ENCODE measurements at places on chromosomes 12 and 14.

GRCh38 chr14:101965770-101966722, 1.7 kb downstream of the DYNC1H1 start:
- no peak for DNase-seq

GRCh38 chr12:111842556-111843396, 748 bp downstream of the MAPKAPK5 start:
- DNase-seq, result peak; percentile 21

GRCh38 chr14:69321601-69322330, 61.8 kb downstream of the GALNT16 start:
- no peak for DNase-seq

GRCh38 chr12:128852885-128853599, at the start of gene GLT1D1:
TSS of gene GLT1D1 (plus strand) at chr12:128853478. CDS start at chr12:128853582, 104 bp downstream.
- peak; percentile 18 for DNase-seq

GRCh38 chr12:119207063-119207560, 28.4 kb downstream of the HSPB8 start:
- no peak for DNase-seq

DNA sequence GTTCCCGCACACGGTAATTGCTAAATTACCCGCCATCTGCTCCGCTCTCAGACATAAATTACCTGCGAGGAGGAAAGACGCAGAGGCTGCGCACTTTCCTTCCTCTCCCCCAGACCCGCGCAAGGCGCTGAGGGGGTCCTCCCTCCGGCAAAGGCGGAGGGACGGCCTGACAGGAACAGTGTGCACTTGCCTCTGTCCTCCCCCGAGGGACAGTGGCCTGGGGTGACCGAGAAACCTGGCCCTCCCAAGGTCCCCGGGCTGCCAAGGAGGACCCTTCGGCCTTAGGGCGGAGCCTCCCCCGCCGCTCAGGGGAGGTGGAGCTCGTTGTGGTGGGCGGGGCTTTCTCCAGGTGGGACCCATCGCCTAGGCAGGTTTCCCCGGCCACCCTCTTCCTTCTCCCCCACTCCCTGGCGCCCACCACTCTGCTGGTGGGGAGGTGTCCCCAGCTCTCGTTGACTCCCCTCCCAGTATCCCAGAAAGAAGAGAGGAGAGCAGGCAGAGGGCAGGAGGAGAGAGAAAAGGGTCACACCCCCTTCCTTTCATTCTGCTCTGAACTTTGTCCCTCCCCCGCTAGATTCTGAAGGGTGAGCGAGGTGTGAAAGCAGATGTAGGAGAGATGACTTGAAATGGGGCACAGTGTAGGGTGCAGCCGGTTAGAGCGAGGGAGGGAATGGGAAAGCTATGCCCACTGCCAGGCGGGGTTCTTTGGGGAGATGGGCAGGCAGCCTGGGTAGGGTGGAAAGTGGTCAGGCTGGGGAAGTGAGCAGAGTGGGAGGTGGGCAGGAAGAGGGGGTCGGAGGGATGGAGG, 11.4 kb upstream of the CALCOCO1 start:
- no peak for DNase-seq

DNA sequence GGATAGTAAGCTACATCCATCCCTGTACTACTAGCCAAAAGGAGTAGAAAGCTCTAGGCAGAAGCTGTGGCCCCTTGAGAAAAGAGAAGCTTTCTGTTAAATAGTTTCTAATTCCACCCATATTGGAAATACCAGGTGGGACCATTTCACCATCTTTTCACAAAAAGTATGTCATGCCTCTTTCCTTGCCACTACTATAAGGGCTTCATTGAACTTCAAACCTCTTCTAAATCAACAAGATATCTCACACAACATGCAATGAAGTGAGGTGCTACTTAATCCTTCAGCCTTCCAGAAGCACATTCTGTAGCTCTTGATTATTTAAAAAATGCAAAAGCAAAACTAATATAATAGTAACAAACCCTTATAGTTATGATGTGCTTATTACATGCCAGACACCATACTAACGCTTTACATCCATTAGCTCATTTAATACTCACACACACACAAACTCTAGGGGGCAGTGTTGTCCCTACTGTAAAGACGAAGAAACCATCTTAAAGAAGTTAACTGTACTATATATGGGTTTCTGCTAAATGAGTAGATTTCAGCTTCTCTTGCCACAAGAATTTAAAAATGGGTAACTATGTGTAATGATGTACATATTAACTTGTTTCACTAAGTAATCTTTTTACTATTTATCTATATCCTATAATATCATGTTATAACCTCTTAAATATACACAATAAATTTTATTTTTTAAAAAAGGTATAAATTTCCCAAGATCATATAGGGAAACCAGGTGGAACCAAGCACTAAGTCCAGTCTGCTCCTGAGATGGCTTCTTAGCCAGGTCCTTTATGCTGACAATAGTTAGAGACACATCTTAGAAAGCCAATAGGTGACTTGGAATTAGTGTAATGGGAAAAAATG, 124.4 kb downstream of the RPS29 start:
- DNase-seq, result peak; percentile 57

- DNase-seq, result peak; percentile 52
Measured at GRCh38 chr12:57845478-57846284, 848 bp downstream of the CTDSP2 start.

- no peak for DNase-seq
Measured at GRCh38 chr12:1598757-1599156, 4.4 kb upstream of the FBXL14 start.

GRCh38 chr12:132622437-132623071, 4.0 kb downstream of the P2RX2 start:
- DNase-seq, result no peak

- DNase-seq, result no peak
Measured at GRCh38 chr14:36515896-36516718, 3.9 kb downstream of the NKX2-1 start.

DNA sequence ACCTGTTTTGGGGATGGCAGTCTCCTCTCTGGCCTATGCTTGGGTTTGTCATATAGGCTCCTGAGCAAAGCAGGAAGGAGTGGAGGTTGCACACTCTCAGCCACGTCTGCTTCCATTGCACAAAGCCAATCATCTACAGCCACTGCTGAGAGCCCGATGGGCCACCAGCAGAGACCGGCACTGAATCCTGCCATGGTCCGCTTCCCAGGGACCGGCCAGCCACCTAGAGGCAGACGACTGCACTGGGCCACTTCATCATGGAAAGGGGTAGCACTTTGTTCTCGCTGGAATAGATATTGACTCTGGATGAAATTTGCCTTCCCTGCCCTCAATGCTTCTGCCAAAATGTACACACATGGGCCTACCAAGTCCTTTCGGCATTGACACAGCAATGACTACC, 22.3 kb downstream of the DLK1 start:
- no peak for DNase-seq

GRCh38 chr14:101853455-101854018, 92.0 kb downstream of the PPP2R5C start:
- no peak for DNase-seq

- DNase-seq, result no peak
Measured at GRCh38 chr14:95433094-95433478, 83.4 kb downstream of the SYNE3 start.

- DNase-seq, result no peak
Measured at GRCh38 chr14:64580467-64580866, 30.7 kb downstream of the PPP1R36 start.

DNA sequence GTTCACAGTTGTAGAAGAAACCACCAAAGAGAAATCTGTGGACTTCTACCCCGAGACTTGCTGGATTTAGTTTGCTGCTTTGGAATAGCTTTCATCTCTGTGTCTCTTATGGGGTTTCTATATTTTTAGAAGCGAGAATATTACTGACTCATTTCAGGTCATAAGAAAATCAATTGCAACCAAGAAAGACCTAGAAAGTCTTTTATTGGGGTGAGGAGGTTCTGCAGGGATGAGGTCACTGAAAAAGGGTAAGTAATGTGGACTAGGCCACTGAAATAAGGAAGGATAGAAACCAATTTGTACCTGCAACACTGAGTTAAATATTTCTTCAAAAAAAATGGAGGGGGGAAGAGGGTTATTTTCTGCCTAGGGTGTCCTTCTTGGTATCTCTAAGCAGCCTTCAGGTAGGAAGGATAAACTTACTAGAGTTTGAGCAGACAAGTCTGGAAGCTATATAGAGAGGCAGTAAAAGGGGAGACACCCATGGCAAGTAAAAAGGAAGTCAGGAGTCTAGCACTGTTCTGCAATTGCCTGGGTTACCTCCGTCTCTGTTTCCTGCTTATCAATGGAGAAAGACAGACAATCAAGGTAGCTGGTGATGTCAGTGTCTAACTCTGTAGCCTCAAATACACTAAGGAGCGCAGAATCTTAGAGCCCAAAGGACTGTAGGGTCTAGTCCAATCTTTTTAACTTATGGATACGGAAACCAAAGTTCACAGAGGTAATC, 19.6 kb upstream of the KERA start:
- DNase-seq, result no peak

DNA sequence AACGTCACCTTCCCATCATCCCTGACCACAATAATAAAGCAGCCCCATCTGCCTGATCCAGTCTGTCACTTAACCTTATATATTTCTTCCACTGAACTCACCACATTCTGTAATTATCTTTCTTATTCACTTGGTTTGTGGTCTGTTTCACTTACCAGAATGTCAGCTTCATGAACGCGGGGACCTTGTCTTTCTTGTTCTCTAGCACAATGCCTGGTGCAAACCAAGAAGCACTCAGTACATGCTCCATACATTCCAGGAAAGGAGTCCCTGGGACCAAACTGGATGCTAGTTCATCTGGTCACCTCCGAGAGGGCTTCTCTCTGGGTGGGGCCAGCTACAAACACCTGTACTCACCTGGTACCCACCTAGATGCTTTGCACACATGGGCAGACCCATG, 17.4 kb upstream of the ANKRD33 start:
- DNase-seq, result no peak

GRCh38 chr12:46921048-46921763, 95.4 kb upstream of the SLC38A4 start:
- DNase-seq, result peak; percentile 40

- DNase-seq, result no peak
Measured at GRCh38 chr12:132724506-132725241, 14.0 kb downstream of the PGAM5 start.

DNA sequence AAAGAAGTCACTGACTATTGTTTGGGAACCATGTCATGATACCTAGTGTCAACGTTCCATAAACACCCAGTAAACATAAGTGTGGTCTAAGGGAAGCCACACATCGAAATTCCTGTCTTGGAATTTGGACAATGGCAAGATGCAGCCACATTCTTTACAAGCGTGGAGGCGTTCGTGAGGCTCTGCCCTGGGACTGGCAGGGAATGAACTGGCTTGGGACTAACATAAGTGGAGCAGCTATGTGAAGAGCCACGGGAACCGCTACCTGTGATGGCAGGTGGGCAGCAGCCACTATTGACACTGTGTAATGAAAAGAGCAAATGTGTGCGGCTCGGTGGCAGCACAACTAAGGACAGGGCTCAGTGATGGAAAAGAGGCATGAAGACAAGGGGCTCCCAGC, 10.0 kb upstream of the NRIP2 start:
- DNase-seq, result no peak

DNA sequence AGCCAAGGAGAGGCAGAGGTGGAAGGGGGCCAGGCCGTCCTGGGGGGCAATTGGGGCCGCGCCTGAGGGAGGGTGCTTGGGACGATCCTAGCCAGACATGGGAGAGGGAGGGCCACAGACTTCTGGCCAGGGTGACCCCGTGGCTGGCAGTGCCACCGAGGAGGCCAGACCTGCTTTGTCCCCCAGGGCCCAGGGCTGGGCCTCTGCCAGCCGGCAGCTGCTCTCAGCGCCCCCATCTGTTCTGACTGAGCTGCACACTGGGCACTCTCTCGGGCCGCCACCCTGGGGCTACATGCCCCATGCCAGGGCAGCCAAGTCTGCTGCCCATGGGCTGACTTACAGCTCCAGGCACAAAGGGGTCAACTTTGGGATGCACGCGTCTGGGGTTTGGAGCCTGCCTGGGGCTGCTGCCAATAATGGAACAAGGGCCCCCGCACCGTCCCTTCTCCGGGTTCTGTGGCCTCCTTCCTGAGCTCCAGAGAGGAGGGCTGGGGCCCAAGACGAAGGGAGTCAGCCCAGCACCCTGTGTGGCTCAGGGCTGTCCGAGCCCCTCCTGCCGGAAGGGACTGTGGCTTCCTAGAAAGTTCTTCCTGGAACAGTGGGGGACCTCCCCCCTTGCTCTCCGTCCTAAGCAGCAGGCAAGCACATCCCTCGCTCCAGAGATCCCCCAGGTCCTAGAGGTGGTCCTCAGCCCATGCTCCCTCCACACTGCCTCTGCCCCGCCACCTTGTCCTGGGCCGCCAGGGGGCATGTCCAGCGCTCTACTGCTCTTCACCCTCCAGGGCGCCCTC, 1.1 kb downstream of the ADSS1 start:
- peak; percentile 20 for DNase-seq

GRCh38 chr12:119649202-119649808, 18.6 kb upstream of the PRKAB1 start:
- peak; percentile 48 for DNase-seq

DNA sequence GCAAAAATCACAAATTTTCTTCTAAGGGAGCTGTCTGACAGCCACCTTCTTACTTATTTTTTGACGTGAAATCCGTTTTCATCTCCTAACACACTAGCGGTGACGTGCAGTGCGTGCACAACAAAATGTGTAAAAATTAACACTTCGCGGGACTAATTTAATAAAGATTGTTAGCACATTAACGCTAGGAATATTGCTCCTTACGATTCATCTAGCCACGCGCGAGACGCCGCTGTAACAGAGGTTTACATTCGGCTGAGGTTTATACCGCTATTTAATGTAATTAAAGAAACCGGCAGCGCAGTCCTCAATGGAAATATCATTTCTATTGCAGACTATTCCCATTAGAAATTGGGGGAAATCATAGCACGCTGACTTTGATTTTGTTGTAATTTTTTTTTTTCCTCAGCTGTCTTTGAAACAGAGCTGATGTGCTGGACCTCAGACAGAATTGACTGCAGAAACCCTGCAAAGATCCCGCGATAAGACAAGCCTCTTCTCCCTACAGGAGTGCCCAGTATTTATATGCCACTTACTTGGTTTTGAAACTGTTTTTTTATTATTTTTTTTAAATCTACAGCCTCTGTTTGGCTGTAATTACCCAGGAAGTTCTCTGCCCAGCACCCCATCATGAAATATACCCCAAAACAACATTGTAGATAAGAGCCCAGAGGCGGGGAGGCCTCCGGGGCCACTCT, 31.2 kb downstream of the BCL11B start:
- DNase-seq, result no peak

DNA sequence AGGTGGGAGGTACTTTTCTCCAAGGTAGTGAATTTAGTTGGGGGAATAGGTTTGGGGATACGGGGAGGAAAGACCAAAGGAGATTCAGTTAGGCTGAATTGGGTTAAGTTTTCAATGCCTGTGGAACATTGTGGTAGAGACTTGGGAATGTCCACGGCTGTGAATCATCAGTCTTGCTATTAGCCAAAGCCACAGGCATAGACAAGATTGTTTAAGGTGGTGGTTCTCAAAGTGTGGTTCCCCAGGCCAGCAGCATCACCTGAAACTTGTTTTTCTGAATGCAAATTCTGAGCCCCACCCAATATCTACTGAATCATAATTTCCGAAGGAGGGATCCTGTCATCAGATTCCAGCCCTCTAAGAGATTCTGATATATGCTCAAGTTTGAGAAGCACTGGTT, 316.2 kb downstream of the EGLN3 start:
- DNase-seq, result no peak

GRCh38 chr14:30875788-30876053, 1.4 kb downstream of the COCH start:
- DNase-seq, result no peak

GRCh38 chr14:49892636-49893308, at the start of gene ARF6:
TSS of gene ARF6 (plus strand) at chr14:49893082. CDS start at chr14:49893737, 655 bp downstream.
- peak; percentile 100 for DNase-seq

- no peak for DNase-seq
Measured at GRCh38 chr14:89386212-89386886, 30.7 kb downstream of the FOXN3 start.

- no peak for DNase-seq
Measured at GRCh38 chr12:110007881-110008280, 8.7 kb downstream of the ANKRD13A start.

GRCh38 chr12:20528208-20528607, 159.9 kb downstream of the PDE3A start:
- DNase-seq, result no peak
